Caki2 (cell line): ENCODE measurements at places on chromosomes 5 and 9.

- no peak for DNase-seq
Observed at GRCh38 chr5:2899311-2899710, 147.8 kb upstream of the IRX2 start.

DNA sequence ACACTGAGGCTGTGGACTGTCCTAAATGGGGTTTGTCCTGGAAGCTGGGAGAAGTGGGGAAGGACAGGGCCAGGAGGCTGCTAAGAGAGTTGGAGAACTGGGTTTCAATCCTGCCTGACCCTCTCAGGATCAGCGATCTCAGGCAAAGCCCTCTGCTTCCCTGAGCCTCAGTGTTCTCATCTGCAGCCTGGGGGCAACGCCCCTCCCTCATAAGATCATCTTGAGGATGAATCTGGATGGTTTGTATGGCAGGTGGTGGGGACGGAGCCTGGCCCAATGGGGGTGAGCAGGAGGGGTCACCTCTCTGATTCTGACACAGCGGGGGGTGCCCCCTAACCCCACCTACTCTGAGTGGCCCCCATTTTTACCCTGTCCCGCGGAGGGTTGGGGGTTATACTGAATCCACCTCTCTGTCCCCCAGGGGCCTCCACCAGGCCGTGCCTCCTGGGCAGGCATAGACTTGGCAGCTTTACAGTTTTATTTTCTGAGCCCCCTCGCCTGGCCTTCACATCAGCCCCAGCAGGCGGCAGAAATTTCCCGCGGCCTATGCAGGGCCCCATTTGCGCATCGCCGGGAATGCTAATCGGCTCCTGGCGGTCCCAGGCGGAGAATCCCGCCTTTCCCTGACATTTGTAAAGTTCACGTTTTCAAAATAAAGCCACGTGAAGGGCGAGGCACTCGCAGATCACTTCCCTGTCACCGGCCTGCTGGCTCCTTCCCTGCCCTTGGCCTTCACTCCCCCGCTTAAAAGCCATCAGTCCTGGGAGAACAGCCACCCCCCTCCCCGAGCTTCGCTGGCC lies 17.8 kb upstream of the LAMC3 start:
- DNase-seq, result no peak

- DNase-seq, result no peak
Observed at GRCh38 chr9:17614250-17614649, 35.4 kb downstream of the SH3GL2 start.

DNA sequence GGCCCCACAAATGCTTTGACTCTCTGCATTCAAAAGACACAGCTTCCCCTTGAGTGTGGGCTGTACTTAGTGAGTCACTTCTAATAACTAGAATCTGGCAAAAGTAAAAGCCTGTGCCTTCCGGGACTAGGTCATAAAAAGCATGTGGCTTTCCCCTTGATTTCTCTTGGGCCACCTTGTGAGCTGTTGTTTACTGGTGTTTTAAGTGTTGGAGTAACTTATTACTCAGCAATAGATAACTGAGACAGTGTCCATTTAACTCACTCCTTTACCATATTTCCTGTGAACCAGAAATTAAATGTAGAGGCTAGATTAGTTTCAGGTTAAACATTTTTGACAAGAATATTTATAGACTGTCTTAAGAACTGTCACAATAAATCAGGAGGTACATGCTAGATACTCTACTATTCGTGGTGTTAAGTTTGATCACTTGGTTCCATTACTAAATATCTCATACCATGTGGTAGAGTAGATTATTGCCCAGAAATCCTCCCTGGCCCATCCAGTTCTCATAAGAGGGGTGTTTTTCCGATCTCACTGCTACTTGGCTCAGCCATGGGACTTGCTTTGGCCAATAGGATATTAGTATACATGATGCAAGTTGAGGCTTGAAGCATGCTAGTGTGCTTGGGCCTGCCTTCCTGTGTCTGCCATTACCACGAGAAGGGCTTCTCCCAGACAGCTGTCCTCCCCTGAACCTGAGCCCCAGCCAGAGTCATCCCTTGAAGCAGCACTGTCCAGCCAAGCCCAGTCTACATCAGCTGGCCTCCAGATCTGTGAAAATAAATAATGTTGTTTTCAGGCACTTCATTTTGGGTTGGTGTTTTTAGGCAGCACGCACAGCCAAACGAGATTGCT lies 10.4 kb upstream of the CMBL start:
- DNase-seq, result peak; percentile 50

DNA sequence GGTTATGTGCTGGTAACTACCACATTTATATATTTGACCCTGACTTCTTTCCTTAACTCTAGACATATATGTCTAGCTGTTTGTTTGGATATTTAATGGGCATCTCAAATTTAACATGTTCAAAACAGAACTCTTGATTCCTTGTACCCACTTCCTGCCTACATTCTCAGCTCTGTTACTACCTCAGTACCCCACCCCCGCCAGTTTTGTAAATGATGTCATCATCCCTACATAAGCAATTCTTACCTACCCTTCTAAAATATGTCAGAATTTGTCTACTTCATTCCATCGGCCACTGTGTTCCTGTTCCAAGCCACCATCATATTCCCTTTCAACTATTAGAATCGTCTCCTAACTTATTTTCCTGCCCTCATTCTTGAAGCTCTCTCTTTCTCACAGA lies 4.8 kb downstream of the RAD50 start:
- no peak for DNase-seq

DNA sequence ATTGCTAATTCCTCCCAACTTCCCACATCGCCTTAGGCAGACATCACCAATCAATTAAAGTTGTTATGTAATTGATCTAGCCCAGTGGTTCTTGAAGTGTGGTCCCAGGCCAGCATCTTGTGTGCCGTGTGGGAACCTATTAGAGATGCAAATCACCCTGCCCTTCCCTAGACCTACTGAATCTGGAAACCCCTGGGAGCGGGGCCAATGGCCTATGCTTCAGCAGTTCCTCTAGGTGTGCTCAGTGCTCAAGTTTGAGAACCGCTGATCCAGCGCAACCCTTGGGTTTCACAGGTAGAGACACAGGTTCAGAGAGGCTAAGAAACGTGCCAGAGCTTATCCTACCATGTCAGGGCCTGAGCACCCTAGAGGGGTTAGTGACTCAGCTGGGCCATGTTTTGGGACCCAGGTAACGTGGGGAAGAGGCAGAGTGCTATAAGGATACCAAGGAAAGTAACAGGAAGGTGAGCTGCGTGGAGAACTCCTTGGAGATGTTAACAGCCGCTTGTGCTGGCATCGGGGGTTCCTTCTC lies 4.4 kb downstream of the SLC34A1 start:
- no peak for DNase-seq

GRCh38 chr9:92385953-92386352 lies 18.4 kb downstream of the OGN start:
- DNase-seq, result no peak

DNA sequence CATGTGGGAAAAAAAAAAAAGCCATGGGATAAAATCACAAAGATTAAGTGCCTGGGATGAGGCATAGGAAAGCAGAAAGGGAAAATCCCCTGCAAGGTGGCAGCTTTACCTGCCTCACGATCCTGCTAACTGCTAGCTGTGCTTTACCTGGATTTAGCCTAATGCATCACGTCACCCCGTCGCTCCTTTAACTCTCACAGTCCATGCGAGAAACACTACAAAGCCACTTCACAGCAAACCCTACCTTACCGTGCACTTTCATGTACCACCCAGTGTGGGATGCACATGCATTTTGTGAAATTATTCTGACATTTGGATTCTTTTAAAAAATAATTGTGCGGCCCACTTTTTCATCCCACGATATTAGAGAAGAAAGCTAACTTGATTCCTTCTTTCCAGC lies 31.0 kb downstream of the ATPSCKMT start:
- no peak for DNase-seq

- DNase-seq, result no peak
Observed at GRCh38 chr9:134065612-134066419, 2.0 kb downstream of the BRD3 start.

GRCh38 chr5:178469011-178469974 lies 120.9 kb downstream of the COL23A1 start:
- DNase-seq, result no peak

DNA sequence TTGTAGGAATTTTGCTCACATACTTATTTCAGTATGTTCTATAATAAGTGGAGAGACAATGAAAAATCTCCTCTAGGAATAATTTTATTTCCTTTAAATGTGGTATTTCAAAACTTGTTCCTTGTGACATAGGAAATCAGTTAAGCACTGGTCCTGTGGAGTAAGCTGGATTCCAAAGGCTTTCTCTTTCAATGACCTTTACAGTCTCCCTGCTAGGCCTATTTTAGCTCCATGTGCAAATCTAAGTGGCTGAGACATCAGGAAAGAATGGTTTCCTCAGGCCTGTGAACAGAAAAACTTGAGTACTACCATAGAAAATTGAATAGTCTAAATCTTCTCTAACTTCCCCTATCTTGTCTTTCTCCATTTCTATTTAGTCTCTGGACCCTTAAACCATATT lies 514.2 kb upstream of the TLE4 start:
- no peak for DNase-seq

DNA sequence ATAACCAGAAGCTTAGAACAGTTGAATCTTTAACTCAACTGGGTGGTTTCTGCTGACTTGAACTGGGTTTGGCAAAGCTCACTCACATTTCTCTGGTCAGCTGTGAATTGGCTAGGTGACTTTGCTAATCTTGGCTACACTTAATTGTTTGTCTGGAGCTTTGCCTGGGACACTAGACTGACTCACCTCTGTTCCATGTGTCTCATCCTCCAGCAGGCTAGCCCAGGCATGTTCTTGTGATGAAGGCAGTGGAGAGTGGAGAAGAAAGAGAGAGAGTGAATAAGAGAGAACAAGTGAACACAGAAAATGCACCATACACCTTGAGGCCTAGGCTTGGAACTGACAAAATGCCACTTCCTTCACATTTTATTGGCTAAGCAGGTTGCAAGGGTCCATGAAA lies 32.6 kb downstream of the SPATA31D1 start:
- DNase-seq, result peak; percentile 90

GRCh38 chr5:109349388-109349787 lies 60.4 kb downstream of the PJA2 start:
- DNase-seq, result no peak

- DNase-seq, result no peak
Observed at GRCh38 chr5:9149988-9150387, 395.9 kb downstream of the SEMA5A start.

DNA sequence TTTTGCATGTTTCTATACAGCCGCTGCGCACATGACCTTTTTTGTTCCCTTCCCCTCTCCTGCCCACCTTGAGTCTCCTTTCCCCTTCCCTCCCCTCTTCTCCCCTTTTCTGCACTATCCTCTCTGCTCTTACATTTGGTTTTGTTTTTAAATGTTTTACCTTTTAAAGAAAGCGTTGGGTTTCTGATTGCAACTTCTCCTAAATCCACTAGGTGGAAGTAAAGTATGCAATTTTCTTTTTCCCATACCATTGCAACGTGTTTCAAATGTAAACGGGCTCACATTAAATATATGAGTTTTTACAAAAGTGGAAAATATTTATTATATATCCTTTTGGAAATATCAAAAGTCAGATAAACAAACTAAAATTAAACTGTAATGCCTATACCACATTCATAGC lies 500.9 kb downstream of the DIRAS2 start:
- DNase-seq, result no peak

- no peak for DNase-seq
Observed at GRCh38 chr5:37626266-37626665, 213.6 kb downstream of the GDNF start.

DNA sequence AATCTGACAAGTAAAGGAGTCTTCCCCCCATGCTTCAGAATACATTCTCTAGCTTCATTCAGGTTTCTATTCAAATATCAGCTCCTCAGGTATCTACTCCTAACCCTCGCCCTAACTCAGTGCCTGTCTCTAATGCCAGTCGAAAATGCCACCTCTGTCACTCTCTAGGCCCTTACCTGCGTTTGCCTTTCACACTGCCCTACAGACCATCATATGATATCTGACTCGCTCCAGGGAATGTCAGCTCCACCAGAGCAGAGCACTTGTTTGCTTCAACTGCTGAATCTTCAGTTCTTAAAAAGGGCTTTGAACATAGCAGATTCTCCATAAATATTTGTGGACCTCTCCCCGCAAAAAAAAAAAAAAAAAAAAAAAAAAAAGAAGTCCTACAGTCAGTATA lies 46.7 kb downstream of the ADRB2 start:
- DNase-seq, result no peak

DNA sequence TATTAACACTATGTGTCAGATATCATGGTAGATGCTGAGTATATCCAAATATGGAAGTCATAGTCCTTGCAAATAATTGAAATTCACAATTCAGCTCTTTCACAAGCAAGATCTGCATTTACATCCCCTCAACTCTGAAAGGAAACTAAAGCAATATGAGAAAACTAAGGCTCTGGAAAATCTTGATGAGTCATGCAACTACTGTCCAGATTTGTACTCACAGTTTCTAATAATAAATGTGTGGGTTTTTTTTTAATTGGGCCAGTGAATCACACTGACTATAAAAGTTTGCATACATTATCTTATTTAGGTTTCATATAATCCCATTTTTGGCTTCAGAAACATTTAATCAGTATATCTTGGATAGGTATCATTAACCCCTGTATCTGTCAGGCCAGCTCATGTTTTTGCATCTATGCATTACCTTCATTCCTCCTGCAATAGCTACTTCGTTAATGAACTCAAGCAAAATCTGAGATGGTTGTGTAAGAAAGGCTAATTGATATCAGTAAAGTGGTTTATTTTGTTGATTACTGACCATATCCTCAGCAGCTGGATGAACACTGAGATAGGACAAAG lies 58.7 kb upstream of the PRR16 start:
- DNase-seq, result peak; percentile 25

DNA sequence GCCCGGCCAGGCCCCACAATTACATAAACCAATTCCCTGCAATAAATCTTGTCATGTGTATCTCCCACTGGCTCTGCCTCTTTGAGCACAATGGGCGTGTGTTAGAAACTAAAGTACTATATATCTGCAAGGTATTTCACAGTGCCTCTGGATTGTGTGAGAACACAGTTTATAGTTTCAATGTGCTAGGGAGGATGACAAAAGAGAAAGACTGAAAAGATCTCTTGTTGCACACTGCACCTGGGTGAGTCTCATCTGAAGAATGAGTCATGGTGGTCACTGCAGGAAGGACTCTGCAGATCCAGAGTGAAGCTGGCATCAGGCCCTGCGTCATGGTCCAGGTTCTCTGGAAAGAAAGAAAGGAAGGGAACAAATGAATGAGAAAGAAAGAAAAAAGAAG lies 20.7 kb upstream of the CTSV start:
- peak; percentile 31 for DNase-seq

- DNase-seq, result no peak
Observed at GRCh38 chr9:134180786-134181647, 16.7 kb upstream of the RNU6ATAC start.

DNA sequence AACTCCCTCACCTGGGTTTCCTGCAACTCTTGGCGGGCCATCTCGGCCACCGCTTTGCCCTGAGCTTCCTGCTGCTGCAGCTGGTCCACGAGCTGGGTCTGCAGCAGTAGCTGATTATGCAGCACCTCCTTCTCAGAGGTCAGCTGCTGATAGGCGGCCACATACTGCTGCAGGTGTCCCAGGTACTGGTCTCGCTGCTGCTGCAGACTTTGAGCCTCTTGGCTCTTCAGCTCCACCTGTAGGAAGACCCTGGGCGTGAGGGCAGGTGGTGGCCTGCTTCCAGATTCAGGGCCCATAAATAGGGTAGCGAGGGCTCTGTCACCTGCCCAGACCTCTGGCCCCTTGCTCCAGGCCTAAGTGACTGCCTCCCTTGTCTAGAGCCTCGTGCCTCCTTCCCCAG lies 16.7 kb downstream of the GOLGA2 start:
- DNase-seq, result no peak

- DNase-seq, result no peak
Observed at GRCh38 chr9:136856079-136856476, 3.9 kb downstream of the MAMDC4 start.

- no peak for DNase-seq
Observed at GRCh38 chr5:167712986-167713585, 578.4 kb upstream of the WWC1 start.
